ENCODE measurements at places on chromosomes 7 and 10.

GRCh38 chr10:111129363-111129762 lies 52.5 kb downstream of the ADRA2A start:
- no peak for DNase-seq

GRCh38 chr10:7102084-7102483 lies 308.8 kb downstream of the SFMBT2 start:
- no peak for DNase-seq

DNA sequence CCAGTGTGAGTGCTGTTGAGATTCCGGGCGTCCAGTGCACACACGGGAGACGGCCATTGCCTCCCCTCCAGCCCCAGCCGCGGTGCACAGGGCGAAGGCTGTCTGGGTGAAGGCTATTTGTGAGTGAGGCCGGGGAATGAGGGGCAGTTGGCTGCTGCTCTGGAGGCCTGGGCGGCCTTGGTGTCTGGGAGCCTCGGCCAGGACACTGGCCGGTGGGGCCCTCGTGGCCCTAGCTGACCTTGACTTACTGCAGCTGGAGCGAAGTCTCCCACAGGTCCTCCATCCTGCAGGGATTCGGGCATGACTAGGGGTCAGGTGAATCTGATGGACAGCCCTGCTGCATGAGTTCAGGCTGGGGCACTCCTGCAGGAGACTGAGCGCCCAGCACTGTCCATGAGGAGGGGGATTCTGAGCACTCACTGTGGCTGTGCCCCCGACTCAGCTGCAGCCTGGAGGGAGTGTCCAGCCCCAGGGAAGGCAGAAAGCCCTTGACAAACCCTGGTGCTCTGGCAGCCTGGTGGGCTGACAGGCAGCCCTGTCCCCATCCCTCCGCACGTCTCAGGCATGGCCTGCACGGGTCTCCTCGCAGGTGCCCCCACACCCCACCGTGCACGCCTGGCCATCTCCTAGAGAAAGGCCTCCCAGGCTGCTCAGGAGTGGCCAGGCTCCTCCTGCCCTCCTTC lies 52.7 kb upstream of the FAM20C start:
- no peak for DNase-seq

DNA sequence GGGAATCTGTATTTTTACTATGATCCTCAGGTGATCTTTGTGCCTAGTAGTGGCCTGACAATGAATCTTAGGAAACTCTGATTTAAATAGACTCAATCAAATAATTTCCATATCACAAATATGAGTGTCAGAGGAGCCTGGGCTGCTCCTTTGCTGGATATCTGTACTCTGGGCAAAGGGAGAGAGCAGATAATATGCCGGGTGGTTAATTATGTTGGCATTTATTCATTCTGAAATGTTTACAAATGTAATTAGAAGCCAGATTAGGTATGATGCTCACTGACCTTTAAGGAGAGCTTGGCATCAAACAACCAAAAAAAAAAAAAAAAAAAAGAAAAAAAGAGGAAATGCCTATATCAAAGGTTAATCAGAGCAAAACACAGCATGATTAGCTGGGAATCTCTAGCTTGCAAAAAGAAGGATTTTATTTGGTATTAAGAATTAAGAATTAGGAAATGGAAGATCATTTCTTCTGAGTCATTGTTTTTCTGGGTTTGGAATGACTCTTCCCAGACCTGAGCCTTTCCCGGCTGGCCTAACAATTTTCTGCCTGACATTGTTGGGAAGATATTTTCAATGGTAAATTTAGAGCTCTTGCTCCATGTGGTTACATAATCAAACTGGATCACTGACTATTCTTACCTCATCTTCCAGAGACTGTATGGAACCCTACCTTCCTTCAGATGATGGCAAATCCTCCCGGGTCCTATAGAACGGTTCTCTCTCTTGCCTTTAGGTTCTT lies 365.3 kb downstream of the REEP3 start:
- DNase-seq, result no peak

GRCh38 chr10:133357285-133358161 lies at the start of gene FUOM:
FUOM (minus strand) TSS chr10:133358019; CDS start chr10:133358007, 12 bp downstream.
- DNase-seq, result peak; percentile 81

GRCh38 chr7:4613846-4614548 lies 68.1 kb upstream of the FOXK1 start:
- DNase-seq, result no peak

GRCh38 chr7:11315666-11316258 lies 342.1 kb downstream of the PHF14 start:
- DNase-seq, result no peak

- no peak for DNase-seq
Observed at GRCh38 chr7:102866535-102867215, 46.1 kb upstream of the LRRC17 start.

GRCh38 chr10:6600224-6600987 lies 20.3 kb upstream of the PRKCQ start:
- DNase-seq, result no peak

DNA sequence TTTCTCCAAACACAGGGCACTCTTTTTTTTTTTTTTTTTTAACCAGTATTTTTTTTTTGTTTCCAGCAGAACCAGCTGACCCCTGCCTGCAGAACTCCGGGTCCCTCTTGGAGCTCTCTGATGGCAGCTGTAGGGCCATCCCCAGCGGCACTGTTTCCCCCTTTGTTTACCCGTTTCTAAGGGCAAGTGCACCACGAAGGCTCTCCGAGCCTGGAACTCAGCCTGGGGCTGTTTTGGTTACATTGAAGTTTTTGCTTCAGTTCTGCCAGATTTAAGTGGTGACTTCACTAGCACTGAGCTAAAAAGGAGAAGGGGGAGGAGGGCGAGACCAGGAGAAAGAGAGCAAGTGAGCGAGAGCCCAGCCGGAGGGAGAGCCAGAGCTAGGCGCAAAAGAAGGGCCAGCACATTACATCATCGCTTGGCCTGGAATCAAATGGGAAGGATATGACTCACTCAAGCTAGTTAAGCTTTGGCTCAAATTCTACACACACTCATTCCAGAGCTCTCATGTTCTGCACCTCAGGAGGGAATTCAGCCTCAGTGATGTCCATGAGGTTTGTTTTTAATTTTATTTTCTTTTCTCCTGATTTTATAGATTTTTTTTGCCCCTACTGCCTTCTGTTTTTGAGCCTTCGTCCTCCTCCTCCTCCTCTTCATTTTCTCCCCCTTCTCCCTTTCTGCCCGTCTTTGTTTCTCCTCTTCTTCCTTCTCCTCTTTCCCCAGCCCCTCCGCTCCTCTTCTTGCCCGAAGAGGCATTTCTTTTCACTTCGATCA lies 272.3 kb downstream of the TRIL start:
- peak; percentile 96 for DNase-seq

- DNase-seq, result no peak
Observed at GRCh38 chr7:124462249-124462648, 303.3 kb downstream of the GPR37 start.

DNA sequence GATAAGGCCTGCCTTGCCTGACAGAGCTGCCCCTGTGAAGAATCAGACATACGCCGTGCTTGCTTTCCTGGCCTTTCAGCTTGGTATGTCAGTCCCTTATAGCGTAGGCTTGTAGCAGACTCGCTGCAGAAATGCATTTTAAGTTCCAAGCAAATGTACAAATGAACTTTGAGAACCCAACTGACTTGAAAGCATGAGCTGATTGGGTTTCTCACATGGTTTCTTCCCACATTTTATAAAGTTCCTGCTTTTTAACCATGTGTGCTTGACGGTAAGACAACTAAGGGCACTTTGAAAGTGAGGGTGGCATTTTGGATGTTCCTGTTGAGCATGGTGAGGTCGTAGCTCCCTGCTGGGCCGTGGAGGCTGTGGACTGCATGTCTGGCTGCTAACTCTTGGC lies 62.6 kb downstream of the CCNY start:
- DNase-seq, result no peak

DNA sequence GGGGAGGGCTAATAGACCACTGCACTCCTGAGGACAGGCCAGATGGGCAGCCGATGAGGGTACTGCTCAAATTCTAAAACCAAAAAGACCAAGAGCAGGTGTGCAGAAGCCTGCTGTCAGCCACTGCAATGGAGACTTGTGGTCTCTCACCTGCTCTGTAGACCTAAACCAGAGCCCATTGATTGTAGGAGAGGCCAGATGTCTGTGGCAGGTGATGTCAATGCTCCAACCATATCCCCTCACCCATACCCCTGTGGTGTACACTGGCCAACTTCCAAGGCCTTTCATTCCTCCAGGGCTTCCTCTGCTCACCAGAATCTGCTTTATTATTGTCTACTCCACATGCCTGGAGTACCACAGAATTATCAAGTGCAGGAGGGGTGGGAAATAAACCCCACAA lies 116.9 kb upstream of the CHST15 start:
- DNase-seq, result no peak

DNA sequence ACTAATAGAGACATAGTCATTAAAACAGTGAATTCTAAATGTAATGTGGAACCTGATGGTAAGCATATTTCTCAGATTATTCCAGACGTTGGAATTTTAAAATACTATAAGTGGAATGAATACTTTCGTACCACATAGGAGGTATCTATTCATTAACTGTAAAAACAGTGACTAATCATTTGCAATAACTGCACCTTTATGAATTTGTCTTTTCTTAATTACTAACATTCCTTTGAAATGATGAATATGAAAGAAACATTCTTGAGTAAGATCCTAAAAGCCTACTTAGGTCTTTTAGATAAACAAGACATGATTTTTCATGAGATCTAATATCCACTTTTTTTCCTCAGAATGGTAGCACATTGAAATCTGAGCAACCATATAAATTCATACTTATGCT lies 549.0 kb upstream of the LRRN3 start:
- no peak for DNase-seq

DNA sequence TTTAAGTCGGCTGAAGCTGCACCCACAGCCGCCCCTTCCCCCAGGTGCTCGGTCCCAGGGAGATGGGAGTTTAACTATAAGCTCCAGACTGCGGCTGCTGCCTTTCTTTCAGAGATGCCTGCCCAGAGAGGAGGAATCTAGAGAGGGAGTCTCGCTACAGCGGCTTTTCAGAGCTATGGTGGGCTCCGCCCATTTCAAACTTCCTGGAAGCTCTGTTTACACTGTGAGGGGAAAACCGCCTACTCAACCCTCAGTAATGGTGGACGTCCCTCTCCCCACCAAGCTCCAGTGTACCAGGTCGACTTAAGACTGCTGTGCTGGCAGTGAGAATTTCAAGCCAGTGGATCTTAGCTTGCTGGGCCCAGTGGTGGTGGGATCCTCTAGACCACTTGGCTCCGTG lies 135.4 kb downstream of the CXCL12 start:
- DNase-seq, result no peak

DNA sequence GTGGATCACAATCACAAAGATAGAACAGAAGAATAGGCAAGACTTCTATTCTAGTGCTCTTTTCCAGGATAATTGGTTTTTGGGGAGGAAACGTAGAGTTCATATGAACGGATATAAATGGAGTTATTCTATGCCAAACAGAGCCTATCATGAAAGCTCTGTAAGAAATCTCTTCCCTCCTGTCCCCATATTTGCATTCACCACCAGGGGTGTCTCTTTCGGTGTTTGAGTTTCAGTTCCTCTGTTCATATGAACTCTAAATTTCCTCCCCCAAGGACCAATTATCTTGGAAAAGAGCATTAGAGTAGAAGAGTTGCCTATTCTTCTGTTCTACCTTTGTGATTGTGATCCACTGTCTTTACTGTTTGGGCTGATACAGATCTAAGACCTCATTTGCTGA lies 48.3 kb upstream of the CDC14C start:
- no peak for DNase-seq

DNA sequence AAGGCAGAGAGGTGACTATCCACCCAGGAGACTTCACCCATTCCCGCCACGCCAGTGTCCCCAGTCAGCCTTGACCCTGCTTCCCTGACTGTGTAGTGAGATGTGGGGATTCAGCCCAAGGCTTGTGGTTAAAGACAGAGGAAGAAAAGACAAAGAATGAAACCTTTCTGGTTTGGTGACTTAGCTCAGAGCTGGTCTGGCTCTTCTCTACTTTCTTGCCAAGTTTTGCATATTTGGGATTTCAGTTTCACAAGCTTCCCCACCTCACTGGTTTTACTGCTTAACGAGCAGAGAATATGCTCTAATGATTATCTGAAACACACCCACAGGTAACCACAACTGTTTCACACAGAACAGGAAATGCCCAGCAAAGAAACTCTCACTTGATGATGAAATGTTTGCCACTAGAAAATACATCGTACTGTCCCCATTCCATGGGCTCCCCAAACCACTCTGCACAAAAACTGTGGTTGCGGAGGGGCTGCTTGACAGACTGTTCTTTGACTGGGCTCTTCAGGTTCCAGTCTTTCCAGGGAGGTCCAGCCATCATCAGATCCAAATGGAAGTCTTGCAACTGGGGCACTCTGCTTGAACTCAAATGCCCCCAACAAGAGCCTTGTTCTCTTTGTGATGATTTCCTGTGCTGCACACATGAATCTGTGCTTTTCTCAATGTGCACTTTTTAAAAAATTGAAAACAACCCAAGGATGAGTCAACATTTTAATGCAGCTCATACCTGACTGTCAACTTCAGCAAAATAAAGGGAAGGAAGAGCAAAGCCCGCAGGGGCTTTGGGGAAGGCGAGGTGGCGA lies 95.5 kb downstream of the CTBP2 start:
- peak; percentile 61 for DNase-seq

- DNase-seq, result no peak
Observed at GRCh38 chr7:33706771-33707200, 198.6 kb upstream of the BMPER start.

- no peak for DNase-seq
Observed at GRCh38 chr7:134210976-134211663, 84.0 kb downstream of the LRGUK start.

DNA sequence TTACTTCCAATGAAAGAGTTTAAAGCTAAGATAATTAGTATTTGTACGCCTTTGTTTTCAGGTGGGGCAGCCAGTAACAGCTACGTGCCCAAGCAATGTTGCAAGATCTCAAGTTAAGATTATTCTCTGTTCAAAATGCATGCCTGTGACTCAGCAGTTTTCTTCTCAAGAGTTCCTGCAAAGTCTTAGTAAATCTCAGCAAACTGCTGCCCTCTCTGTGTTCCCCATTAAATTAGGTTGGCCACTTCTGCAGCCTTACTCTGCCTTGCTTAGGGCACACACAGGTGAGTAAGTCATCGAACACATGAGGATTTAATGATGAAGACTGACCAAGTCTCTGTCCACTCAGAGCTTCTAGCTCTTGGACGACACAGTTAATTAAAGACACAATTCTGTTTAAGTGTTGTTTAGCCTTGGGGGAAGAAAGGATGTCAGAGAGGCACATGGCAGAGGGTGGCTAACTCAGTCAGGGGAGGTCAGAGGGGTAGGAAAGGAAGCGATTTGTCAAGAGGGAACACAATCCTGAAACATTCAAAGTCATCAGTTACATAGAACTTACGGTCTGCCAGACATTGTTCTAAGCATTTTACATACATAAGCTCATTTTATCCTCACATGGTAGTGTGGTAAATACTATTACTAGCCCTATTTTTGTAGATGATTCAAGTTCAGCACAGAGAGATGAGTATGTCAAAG lies 20.2 kb upstream of the SLC35G1 start:
- no peak for DNase-seq

GRCh38 chr7:44793919-44794318 lies 2.6 kb upstream of the PPIA start:
- DNase-seq, result no peak

DNA sequence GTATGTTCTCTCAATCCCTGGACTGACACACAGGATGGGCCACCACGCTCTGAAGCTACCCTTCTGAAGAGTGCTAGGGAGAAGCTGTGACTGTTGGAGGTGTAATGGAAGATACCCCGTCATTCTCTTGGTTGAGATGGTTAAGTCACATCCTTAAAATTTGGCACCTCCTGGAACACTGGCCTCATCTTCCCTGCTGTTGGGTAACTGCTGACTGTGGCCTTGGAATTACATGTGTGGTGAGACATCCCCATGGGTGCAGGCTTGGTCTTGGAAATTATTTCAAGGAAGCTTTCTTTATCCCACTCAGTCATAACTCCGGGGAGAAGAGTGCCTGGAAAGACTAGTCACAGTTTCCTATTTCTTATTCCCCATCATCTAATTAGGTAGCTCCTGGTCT lies 62.0 kb downstream of the LRMDA start:
- no peak for DNase-seq

Measured in left kidney (tissue), 8 donors.